ENCODE measurements at places on chromosomes 6 and 20. TPM values are rescaled to one million over a fixed set of nuclear protein-coding genes. Genes with fewer than 3 reads are reported as not detected.

SLC22A2 gene
- not detected for total RNA-seq

RNF8 gene
- total RNA-seq: 26.1 TPM

THEMIS gene
- total RNA-seq: 58.0 TPM

RRAGD gene
- 9.5 TPM for total RNA-seq
